Stimulated activated CD4-positive, alpha-beta T cell treated with anti-CD3 and anti-CD28 coated beads, Interleukin-1b, Interleukin-23, amount 100 ng/mL, for 1 hour (primary cell): ENCODE measurements at places on chromosomes 12 and 14.

DNA sequence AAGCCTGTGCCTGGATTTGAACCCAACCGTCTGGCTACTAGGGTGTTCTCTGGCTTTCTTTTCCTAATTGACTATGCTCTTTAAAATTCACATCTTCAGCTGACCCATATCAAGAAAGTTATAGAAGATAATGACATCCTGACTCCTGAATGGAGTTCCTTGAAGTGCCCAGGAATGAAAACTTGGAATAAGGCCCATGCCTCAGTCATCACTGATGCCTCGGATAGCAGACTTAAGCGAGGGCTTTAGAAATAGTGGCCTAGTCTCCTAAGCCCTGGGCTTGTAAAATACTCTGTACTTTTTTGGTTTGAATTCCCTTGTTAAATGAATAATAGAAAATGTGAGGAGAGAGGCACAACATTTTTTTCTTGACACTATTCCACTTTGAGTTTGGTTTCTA is 39.0 kb downstream of the CHST11 start:
- DNase-seq = no peak

GRCh38 chr12:113948151-113948914 is 17.8 kb downstream of the RBM19 start:
- DNase-seq = no peak

DNA sequence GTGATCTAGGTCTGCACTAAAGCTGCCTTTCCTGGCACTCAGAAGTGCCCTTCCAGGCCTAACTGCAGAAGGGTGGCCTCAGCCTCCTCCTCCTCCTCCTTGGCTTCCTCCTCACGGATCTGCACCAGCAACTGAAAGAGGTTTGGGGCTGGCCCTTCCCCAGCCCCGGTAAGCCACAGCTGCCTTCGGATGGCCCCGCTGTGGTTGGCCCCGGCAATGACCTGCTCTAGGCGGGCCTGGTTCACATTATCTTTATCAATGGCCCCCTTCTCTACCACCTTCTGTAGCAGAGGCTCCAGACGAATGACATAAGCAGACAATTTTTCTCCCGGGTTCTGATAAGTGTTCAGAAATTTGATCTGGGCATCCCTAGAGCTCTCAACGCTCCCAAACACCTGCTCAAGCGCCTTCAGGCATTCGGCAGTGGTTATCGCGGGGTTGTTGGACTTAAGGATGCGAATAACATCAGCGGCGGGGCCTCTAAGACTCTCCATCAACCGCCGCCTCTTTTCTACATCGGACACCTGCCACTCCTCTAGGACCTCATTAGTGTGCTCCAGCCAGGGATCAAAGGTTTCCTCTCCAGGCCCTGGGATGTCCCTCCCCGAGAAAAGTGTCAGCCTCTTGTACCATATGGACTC is 1.5 kb downstream of the PNMA1 start:
- DNase-seq = no peak

DNA sequence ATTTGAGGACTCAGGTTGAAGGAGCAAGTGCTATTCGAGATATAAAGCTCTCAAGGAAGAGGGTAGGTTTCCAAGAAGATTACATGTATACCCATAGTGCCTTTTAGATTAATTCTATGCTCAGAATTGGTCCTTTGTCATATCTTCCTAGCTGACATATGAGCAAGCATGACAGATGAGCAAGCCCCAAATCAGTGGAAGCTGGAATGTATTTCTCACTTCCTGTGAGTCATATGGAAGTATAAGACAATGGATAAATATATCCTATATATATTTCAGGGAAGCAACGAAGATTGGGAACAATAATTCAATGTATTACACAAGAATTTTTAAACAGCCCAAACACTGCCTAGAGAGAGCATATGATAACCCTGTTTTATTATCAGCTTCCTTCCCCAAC is 674.1 kb upstream of the ATXN7L3B start:
- no peak for DNase-seq

GRCh38 chr12:108596854-108597558 is 878 bp downstream of the TMEM119 start:
- DNase-seq = no peak

- no peak for DNase-seq
These were observed 84.1 kb downstream of the KIF26A start for GRCh38 chr14:104222396-104223036.

DNA sequence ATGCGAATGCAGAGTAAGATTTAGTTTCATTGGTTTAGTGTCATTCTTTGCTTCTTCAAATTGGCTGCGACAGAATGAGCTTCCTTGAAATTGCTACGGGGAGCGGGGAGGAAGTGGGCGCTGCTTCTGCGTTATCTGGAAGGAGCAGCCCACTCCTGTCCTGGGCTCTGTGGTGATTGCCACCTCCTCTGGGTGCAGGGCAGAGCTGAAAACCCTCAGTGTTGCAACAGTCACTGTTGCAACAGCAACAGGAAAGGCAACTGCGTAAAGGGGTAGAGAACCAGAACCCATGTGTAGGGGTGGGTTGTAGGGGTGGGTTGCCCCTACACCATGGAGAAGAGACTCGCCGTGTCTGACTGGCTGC is 57.7 kb downstream of the MAX start:
- no peak for DNase-seq

DNA sequence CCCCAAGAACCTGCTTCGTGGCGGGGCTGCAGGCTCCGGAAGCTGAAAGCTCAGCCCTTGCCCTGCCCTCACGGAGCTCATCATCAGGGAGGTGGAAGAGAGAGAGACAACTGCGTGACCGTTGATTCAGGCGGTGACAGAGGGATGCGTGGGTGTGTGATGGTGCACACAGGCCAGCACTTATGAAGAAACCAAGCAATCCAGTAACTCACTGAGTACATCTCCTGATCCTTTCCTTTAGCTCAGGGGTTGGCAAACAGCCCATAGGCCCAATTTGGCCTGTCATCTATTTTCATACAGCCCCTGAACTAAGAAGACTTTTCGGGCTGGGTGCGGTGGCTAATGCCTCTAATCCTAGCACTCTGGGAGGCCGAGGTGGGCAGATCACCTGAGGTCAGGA is 49.9 kb downstream of the TESC start:
- DNase-seq = no peak

GRCh38 chr14:69351385-69351784 is 46.7 kb downstream of the ERH start:
- DNase-seq = no peak

GRCh38 chr12:105341010-105341409 is 10.5 kb downstream of the C12orf75 start:
- DNase-seq = no peak

DNA sequence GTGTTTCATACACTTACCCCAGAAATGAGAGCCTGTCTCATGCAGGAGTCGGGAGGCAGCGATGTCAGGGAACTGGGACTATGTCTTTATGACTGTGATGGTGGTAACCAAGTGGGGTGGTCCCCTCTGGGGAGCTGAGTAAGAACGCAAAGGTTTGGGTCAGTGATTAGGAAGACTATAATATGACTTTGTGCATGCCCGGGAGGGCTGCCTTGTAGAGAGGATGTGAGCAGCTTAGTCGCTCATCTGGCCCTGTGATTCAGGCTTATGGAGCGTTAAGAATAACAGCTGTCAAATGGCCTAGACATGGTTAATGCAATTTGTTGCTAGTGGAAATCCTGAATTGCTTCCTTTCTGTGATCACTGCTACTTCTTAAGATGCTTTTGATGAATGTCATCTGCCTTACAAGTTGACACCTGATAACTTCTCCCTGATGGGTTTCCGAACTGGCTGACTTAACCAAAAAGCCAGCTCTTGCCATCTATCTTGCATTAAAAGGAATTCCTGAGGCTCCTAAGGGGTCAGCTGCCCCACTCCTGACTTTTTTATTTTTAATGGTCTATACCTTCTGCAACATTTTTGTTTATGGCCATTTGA is 35.4 kb upstream of the AACS start:
- no peak for DNase-seq

DNA sequence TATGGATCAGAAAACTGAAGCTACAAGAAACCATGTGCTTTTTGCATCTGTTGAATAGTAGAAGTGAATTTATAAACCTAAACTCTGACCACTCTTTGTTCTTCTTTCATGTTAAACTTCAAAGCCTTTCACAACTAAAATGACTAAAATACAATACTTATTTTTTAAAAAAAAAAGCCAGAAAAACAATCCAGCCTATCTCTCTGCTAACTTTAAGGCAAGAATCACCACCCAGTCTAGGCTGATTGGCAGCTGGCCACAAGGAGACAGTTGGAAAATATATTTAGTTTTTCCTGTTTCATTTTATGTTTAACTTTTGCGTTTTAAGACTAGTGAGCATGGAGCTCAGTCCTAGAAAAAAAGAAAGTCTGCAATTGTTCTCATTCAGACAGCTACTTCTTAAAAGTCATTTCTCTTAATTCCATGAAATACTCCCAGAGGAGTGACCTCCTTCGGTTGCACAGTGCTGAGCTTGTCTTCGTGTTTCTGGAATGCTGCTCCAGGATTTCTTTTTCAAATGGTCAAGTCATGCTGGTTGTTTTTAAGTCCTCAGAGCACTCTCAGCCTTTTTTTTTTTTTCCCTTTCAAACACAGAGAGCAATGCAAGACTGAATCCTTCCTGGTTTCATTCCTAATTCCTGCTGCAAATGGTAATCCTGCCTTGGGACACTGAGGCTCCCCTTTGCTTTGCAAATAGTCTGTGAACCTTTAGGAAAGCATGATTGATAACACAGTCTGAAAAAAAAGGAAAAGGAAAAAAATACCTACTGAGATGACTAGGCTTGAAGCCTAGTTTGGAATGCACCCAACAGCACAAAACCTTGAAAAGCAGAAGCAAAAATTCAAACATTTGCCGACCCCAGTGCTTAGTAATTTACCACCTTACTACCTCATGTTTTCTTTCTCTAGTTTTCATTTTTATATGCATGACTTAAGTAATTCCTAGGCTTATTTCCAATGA is 233.3 kb upstream of the DAAM1 start:
- DNase-seq = no peak

GRCh38 chr14:57287745-57288144 is 19.0 kb downstream of the AP5M1 start:
- DNase-seq = no peak

- no peak for DNase-seq
These were observed 28.7 kb upstream of the CCND2 start for GRCh38 chr12:4244868-4245267.

DNA sequence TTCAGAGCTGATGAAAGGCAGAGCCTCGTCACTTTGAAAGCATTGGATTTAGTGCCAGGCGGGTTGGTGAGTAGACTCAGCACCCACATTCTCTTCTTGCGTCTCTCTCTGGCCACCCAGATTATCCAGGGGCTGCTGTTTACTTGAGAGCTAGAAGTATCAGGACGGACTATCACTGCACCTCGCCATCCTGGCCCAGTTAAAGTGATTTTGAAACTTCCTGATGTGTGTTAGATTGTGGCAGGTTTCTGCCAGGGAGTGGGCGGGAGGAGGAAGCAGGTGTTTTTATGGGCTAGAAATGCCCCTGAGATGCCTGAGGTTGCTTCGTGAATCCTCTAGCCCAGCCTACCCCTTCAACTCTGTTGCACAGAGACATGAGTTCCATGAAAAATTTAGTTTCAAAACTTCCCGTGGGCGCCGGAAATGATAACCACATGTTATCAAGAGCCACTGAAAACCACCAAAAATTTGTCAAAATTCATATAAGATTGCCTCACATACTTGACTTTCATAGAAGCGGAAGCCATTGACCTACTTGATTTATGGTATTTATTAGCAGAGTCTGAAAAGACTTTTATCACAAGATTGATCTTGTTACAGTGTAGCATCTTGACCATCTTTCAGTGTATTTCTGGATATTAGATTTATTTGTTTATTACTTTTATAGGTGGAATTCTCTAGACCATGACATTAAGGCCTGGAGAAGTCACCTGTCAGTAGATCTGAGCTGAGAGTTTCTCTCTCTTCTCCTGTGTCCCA is 466.0 kb downstream of the RAD51B start:
- DNase-seq = no peak

GRCh38 chr12:122124370-122124769 is 45.8 kb downstream of the MLXIP start:
- DNase-seq = no peak

- DNase-seq = peak; percentile 18
These were observed 26.8 kb downstream of the TMEM63C start for GRCh38 chr14:77208291-77208978.

DNA sequence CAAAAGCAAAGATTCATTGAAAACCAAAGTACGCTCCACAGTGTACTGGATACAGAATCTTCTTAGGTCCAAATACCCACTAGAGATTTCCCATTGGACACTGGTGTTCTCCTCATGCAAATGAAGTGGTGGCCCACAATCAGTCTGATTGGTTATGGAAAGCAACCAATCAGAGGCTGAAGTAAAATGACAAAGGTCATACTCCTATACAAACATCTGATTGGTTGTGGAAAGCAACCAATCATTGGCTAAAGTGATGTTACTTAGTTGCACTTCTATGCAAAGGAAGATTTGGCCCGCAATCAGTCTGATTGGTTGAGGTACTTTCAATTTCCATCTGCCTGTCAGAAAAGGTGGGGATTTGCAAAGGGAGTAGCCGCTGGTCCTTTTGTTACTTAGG is 1.3 kb upstream of the WASHC3 start:
- no peak for DNase-seq

- DNase-seq = no peak
These were observed 9.4 kb upstream of the PSMC1 start for GRCh38 chr14:90246936-90247335.

DNA sequence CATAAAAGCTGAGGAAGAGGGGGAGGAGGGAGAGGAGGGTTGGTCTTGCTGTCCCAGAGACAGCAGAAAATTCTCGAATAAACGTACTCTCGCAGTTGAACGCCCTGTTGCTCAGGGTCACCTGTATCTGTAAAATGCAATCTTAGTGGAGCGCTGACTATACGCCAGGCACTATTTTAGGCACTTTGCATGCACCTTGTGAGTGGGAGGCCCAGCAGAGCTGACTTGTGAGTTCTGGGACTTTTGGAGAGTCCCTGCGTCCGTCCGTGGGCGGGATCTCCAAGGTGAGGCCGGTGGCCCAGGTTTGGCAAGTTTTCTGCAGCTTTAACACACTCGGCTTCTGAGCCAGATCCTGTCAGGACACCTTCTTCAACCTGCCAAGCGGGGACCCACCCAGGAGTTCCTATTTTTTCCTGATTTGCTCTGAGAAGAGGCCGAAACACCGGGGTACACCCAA is 32.5 kb upstream of the PLEKHG6 start:
- DNase-seq = peak; percentile 11

DNA sequence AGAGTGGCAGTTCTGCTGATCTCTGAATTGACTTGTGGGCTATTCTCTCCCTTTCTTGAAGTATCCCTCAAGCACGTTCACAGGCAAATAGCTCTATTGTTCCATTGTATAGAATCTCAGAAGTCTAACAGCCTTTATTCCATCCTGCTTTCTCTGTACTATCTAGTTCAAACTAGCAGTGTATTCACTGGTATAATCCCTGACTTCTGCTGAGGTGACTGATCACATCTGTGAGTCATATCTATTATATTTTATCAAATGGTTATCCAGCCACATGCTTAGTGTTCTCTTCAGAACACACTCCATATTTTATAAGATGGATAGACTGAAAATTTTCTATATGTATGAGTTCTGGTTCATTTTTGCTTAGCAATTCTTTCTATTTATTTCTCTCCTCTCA is 866.1 kb downstream of the C12orf50 start:
- no peak for DNase-seq
